MCF 10A (cell line): ENCODE measurements at places on chromosomes 2 and 18.
A peak's percentile ranks its signal among the peaks of the same experiment; 100 is the strongest.

DNA sequence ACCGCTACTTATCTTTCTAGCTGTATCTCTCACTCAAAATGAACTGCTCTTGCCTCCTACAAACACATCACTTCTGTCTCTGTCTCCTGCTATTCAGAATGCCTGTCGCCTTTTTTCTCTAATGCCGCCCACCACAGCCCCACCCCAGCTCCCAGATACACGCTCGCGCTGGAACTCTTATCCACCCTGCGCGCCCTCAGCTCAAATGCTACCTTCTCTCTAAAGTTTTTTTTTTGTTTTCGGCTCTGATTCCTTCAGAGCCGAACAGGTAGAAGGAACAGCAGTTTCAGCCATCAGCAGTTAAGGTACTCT lies 3.9 kb upstream of the SOS1 start:
- no peak for DNase-seq

- no peak for DNase-seq
Observed at GRCh38 chr18:48669180-48669675, 130.4 kb downstream of the CTIF start.

DNA sequence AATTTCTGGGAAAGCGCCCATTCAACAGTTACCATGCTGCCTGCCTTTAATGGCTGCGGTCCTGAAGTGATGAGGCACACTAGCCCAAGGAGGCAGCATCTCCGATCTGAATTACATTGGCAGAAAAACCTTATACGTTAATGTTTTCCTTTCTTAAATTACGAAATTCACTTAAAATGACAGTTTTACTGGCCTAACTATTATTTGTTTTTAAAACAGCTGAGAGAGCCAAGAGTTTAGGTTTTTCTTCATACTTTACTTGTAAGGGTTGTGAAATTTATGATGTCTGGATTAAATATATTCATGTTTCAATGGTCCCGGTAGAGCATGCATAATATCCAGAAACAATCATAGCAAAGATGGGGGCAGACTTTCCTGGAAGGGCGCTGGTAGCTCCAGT lies 115.2 kb upstream of the REV1 start:
- peak; percentile 5 for DNase-seq

GRCh38 chr2:30341500-30342267 lies 105.4 kb upstream of the LCLAT1 start:
- DNase-seq: no peak

DNA sequence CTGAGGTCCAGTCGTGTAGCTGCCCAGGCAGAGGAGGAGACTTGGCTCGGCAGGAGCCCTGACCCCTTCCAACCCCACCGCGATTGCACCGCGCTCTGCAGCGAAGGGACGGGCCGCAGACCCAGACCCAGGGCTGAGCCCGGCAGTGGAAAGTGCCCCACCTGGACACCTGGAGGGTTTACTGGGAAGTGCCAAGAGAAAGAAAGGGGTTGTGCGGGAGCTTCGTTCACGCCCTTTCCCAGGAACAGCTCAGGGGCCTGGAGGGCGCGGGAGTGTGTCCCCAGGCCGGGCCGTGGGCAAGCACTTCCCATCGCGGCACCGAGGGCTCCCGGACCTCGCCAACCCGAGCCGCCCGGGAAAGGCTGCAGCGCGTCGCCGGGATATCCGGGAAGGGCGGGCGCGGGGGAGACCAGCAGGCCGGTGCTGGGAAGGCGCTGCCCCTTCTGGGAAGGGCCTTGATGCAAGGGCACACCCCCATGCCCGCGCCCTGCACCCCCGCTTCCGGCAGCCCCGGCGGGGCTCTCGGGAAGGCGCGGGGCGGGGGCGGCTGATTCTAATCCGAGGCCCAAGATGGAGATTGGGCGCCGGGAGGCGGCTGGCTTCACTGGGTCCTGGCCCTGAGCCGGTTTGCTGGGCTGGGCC lies 36.1 kb upstream of the MRPL33 start:
- DNase-seq: peak; percentile 71

DNA sequence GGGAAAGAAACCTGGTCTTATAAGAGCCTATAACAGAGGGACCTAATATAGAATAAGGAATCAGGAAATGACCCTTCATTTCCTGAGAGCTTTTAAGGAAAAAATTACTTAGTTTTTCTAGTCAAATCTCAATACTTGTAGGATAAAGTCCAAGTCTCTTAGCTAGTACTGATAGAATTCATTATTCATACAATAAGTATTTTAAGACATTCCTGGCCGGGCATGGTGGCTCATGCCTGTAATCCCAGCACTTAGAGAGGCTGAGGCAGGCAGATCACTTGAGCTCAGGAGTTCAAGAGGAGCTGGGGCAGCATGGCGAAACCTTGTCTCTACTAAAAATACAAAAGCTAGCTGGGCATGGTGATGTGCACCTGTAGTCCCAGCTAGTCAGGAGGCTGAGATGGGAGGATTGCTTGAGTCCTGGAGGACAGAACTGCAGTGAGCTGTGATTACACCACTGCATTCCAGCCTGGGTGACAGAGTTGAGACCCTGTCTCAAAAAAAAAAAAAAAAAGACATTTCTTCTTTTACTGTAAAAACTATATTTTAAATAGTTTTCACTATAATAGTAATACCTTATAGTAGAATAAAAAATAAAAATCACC lies 3.2 kb downstream of the RAB3GAP1 start:
- DNase-seq: peak; percentile 22

GRCh38 chr2:111244864-111245263 lies 124.2 kb downstream of the BCL2L11 start:
- no peak for DNase-seq

GRCh38 chr2:166125557-166125956 lies 2.3 kb downstream of the SCN1A start:
- DNase-seq: no peak

- DNase-seq: no peak
Observed at GRCh38 chr2:241189093-241189855, 797 bp downstream of the ANO7 start.

- no peak for DNase-seq
Observed at GRCh38 chr18:50662775-50663383, 103.0 kb downstream of the MAPK4 start.

DNA sequence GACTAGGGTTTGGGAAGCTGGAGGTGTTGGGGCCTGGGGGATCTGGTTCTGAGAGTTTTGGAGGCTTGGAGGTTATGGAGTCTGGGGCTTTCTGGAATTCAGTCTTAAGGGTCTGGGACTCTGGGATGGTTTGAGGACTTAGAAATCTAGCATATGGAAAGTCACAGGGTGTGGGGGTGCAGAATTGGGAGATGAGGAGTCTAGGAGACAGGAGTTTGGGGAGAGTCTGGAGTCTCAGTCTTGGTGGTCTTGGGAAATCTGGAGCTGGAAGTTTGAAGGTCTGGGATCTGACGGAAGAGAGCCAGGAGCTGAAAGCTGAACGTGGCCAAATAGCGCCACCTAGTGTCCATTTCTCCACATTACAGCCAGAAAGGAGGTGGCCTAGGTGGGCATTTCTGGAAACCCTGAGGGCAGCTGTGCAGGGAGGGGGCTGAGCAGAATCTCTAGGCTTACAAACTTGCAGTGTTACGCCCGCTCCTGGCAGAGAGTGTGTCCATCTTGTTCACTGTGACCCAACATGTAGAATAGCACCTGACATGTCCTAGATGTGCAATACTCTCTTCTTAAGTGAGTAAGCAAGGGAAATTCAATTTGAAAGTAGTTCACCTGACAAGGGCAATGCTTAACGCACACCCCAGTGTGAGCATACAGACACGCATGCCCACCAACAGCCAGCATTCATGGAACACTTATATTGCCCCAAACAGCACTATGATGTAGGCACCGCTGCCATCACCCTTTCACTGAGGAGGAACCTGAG lies 204.8 kb downstream of the TFCP2L1 start:
- peak; percentile 71 for DNase-seq

- DNase-seq: peak; percentile 36
Observed at GRCh38 chr18:73060666-73061288, 193.0 kb upstream of the NETO1 start.

DNA sequence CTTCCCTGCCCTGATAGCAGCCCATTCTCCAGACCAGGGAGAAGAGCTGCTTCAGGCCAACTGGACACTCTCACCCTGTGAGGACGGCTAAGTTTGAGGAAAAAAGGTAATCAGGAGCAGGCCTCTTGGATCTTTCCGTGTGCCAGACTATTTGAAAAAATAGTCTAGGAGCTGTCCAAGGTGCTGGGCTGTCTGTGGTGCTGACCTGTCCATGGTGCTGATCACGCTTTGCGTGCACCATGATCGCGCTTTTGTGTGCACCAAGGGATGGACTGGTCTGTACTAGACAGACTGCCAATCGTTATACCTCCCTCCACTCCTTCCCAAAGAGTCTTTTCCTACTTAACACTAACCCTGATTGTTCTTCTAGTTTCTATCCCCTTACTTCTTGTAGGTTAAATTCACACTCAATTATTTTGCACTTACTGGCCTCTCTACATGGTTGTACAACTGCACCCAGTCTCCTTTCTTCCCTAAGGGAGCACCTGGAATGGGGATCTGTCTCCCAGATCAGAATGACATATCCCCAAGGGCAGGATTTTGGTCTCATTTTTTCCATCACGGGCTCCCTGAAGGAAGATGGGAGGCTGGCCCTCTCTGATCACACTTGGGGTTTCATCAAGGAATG lies 295.4 kb downstream of the CELF4 start:
- DNase-seq: peak; percentile 57

DNA sequence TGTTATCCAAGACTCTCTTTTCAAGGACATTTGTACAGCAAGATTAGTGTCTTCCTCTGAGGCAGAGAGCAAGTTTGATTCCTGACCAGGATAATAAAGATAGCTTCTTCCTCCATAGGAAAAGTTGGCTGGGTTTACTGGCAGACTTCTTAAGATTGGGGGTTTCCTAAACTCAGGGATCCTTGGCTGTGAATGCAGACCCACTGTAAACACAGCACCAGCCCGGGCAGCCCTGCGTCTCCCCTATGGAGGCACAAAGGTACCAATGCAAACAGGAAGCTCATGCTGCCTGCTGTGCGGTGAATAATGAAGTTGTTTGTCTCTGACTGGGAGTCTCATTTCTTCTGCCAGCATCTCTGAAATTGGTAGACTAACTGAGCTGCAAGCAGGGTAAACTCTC lies 96.2 kb upstream of the ARHGAP28 start:
- no peak for DNase-seq

GRCh38 chr2:3545788-3546478 lies 12.2 kb downstream of the RNASEH1 start:
- DNase-seq: no peak

DNA sequence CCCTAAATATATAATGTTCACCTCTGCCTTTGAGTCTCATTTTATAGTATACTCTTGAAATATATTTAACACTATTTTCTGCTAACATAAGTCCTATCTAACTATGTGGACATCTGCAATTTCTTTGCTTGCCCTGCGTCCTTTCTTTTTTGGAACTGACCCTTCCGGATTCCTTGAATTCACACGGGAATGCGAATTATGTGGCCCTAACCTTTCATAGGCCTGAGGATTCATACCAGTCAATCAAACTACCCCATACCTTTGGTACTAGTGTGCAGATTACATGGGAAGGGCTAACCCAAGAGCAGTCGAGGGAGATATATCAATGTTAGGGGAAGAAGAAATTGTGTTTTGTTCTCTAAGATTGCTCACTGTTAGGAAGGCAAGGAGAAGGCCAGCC lies 56.4 kb downstream of the NRXN1 start:
- no peak for DNase-seq

- no peak for DNase-seq
Observed at GRCh38 chr18:41501848-41502247, 453.2 kb upstream of the PIK3C3 start.

GRCh38 chr18:28439870-28440269 lies 262.9 kb upstream of the CDH2 start:
- DNase-seq: peak; percentile 22

GRCh38 chr2:118881490-118882129 lies 34.2 kb upstream of the EN1 start:
- DNase-seq: peak; percentile 75

DNA sequence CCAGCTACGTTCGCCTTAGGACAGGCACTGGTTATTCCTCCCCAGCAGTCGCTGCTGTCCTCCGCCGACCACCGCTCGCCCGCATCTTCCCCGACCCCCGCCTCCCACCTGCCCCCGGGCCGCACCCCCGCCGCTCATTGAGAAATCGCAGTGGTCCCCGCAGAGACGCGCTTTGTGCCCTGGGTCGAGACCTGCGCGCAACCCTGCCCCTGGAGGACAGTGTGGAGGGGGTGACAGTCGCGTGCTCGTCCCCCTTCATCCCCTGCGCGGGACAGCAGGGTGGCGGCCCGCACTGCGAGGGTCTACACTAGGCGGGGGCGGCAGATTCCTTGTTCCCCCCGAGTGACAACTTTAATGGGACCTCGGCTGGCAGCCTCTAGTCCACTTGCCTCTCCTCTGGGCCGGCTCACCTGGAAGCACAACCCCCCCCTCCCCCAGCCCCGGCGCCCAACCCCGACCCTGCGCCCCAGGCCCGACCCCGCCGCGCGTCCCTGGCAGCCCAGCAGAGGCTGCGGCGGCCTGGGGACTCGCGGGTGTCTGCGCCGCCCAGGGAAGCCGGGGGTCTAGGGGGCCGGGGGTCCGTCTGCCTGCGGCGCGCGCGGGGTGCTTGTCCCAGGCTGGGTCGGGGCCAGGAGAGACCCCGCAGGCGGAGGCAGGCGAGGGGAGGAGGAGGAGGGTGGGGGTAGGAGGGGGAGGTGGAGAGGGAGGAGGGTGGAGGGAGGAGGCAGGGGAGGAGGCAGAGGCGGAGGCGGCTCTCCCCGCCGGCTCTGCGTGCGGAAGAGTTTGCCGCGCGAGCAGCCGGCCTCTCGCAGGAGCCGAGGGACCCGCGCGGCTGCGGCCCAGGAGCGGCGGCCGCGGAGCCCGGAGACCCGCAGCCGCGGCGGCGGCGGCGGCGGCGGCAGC lies at the start of gene NPAS2:
TSS of gene NPAS2 (plus strand) at position 770 of the 903 bp plus-strand sequence. CDS start 84,616 bp downstream, outside the sequence.
- peak; percentile 16 for DNase-seq

GRCh38 chr2:81304154-81304830 lies 999.7 kb upstream of the LRRTM1 start:
- DNase-seq: peak; percentile 61

DNA sequence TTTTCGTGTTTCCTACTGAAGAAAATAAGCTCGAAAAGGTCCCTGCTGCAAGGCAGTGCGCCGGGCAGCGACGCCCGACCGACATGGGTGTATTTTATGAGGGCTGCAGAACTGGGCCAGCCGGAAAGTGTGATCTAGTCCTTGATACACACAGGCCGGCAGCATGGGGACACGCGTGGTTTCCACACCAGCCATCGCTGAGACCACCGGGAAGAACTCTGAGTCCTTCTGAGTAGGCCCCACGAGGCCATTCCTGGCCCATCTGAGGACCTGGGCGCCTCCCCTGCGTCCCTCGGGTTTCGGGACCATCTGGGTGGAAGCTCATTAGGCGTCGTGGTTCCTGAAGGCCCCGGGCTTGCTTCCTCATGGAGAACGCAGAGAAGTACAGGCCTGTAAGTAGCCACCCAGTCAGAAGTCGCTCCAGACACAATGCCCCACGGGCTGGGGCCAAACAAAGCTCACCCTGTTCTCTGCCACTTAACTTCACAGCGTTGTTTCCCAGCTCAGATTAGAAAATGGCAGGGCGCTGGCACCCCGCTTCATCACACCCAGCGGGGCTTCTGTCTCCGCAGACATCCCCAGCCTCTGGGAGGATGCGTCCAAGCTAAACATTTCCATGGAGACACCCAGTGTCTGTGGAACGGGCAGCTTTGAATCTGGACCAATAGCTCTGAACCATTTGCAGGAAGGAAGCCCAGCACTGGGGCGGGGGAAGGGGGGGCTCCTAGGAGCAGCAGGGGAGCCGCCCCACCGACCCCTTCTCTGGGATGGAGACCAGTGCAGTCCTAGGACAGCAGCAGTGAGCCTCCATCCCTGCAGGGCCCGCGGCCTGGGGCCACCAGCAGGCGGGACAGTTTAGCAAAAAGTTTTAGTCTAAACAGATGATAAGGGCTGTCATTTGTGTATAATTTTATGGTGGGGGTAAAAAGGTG lies 2.4 kb downstream of the NFATC1 start:
- no peak for DNase-seq
